Caudate nucleus (tissue), 63 donors: ENCODE measurements at places on chromosomes 2 and 18.

DNA sequence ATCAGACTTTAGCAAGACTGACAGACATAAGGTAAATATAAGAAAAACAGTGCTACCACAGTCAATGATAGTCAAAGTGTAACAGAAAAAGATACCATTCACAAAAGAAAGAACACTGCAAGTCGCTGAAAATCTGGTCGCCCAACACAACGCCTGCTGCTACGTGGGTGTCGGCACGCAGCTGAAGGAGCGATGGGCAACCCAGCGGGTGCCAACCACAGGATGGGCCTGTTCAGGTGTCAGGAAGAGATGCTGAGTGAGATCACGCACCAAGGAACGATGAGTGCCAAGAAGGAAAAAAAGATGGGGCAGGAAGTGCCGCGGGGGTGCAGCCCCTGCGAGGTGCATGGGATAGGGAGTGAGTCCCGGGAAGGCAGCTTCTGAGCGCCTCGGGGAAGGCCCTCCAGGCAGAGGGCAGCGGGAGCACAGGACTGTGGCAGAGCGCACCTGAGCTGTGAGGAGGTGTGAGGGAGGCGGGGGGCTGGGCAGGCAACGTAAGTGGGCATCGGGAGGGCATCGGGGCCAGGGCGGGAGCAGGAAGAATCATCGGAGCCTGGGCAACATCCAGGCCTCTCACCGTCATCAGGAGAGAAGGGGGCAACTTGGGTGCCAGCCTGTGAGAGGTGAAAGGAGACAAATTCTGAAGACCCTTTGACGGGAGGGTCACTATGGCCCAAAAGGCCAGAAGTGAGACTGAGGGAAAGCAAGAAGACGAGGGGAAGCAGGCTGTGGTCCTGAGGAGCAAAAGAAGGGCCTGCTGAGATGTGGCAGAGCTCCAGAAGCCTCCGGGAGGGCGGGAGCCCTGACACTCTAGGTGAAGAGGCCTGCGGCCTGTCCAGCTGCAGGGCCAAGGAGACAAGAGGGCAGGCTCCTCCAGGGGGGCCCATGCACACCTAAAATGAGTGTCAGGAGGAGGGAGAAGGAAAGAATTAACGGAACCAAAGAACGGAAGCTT lies 14.8 kb upstream of the MTERF4 start:
- no peak for DNase-seq

- DNase-seq: no peak
These were observed 219.4 kb downstream of the MREG start for GRCh38 chr2:215793747-215794595.

- no peak for DNase-seq
These were observed 43.7 kb upstream of the AFF3 start for GRCh38 chr2:100186126-100186525.

- DNase-seq: no peak
These were observed 315.1 kb upstream of the KLHL29 start for GRCh38 chr2:23069923-23070322.

GRCh38 chr2:222280795-222281194 lies 18.0 kb downstream of the PAX3 start:
- DNase-seq: no peak

DNA sequence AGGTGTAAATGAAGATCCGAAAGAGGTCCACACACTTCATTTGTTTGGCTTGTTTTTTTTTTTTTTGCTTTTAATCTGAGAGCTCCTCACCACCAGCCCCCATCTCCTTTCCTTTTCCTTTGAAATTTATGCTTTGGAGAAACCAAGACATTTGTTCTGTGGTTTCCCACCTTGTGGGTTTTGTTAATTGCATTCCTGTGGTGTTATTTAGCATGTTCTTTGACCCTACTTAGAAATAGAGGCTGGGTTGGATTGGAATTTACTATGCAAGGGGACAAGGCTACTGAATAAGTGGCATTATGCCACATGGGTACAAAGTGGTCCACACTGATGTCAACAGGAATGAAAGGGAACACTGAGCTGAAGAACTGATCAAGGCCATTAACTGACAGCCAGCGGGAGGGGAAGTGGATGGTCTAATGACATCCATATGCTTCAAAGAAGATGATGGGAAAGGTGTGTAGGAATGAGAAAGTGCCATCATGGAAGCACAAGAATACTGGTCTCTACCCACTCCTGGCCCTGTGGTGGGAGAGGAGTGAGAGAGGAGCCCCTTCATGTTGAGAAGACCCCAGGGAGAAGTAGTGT lies 8.9 kb downstream of the CCL20 start:
- DNase-seq: no peak

GRCh38 chr2:100902817-100903405 lies 83.0 kb downstream of the NPAS2 start:
- no peak for DNase-seq

- DNase-seq: no peak
These were observed 38.6 kb downstream of the ACOXL start for GRCh38 chr2:110770959-110771431.

DNA sequence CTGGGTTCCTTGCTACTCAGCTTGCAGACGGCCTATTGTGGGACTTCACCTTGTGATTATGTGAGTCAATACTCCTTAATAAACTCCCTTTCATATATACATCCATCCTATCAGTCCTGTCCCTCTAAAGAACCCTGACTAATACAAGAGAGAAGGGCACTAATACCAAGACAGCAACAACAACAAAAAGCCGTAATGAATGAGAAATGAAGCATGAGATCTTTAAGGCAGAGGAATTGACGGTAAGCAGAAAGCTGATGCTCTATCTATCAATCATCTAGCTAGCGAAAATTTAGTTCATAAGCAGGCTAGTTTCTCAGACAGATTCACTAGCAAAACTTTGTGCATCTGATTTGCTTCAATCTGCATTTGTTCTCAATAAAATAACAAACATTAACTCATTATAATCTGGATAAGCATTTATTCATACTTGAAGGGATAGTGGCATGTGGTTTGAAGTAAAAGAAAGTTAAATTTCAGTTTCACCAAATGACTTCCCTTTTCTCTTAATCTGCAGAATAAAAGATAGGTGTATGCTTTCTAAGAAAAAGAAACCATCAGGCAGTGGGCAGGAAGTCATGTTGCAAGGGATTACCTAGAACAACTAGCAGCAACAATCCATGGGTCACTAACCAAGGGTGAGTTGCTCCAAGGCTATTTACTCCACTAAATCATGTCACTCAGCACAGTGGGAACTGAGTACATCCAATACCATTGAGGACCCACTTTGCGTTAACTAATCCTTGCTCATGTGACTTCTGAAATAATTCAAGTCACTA lies 376.5 kb downstream of the TMEM182 start:
- DNase-seq: no peak

DNA sequence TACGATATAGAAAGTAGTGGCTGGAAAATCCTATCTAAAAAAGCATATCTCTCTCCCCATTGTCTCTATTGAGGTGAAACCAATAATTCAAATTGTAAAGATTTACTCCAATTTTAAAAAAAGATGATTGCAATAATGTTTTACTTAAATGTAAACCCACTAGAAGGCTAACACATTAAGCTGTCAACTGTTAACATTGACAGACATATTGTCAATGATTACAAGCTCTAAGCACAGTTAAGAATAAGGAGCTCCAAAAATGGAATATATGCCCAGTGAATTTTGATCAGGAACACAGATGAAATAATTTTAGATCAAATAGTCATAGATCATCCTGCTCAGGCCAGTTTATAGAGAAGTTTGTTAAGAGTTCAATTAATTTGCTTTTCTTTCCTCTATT lies 123.6 kb upstream of the NETO1 start:
- no peak for DNase-seq

DNA sequence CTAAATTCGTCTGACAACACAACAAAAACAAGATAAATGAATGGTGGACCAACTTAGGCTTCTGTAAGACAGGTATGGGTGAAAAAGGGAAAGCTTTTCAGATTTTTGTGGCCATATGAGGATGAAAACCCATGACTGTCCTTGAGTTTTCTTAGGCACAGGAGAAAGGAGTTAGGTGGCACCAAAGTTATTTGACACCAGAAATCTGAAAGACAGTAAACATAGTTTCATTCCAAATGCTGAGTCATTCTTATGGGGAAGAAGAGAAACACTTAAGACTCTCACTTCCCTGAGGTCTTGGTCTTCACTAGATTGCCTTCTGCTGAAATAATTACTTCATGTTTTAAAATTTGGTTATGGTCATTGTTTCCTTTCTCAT lies 5.2 kb upstream of the GPD2 start:
- DNase-seq: no peak

- DNase-seq: no peak
These were observed 3.7 kb downstream of the SCN9A start for GRCh38 chr2:166372046-166372445.

- DNase-seq: peak; percentile 35
These were observed 780 bp downstream of the HTRA2 start for GRCh38 chr2:74530239-74531187.

GRCh38 chr18:58692422-58693185 lies 21.3 kb downstream of the MALT1 start:
- DNase-seq: no peak

DNA sequence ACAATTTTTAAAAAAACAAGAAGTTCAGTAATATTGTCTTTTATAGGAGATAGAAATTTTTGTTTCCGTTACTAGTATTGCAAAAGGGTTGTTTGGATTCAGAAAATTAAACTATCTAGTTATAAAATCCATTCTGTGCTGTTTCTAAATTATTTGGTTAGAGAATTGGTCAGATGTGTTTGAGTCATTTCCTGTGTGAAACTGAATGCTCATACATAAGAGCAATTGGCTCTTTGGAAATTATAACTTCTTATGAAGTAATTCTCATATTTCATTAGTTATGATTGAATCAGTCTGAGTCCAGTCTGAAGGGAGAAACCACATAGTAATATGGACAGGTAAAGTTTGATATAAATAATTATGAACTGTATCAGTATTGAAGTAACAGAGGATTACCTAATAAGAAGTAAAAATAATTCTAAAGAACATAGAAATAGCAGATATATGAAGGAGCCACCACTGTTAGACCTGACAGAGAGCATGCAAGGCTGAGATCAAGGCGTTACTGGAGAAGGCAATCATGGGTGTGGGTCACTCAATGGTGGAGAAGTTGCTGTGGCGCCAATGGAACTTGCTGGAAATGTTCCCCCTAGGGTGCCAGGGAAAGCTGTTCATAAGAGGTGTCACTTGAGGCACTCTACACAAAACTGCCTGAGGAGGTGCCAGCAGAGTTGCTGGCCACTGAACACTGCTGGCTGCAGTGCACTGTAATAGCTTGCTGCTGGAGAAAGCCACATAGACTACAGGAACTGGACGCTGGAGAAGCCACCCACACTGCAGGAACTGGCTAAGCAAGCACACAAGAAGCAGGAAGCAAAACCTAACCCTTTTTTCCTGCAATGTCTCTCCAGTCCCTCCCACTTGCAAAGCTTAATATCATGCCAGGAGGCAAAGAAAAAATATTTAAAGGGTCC lies 18.0 kb upstream of the FAP start:
- no peak for DNase-seq

DNA sequence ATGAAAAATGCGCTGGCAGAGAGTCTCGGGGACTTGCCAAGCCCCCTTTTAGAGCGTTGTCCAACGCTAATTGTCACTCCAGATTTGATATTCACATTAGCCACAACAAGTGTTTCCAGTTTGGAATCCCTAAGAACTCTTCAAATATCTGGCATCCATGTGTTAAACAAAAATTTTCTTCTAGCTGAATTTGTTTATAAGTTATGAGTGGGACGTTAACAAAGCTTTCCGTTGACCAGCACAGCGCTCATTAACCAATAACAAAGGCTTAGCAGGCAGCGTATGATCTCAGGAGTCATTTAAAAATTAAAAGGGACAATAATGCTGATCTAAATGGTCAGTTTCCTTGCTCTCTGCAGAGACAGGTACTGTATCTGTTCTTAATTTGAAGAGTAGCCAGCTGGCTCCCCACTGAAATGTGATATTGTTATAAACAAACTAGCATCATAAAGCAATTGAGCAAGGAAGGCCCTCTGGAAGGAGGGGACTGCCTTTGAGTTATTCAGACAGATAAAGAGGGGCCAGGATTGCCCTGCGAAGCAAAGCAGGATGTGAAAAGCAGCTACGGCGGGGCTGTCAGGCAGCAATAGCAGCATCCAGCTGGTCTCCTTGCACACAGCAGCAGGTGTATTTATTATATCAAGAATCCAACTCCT lies 337.2 kb upstream of the SALL3 start:
- no peak for DNase-seq

DNA sequence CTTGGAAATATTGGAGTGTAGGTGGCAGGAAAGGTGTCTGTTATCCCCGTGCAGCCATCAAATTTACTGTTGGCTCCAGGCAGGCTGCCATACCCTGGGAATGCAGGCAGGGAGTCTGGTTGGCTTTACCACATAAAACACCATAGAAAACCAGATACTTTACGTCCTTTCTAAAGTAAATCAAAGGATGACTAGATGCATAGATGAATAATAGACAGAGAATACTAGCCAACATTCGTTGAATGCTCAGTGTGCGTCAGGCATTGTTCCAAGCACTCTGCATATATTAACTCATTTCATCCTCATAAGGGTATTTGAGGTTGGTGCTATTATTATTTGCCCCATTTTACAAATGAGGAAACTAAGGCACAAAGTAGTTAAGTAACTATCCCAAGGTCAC lies 65.2 kb downstream of the VSNL1 start:
- no peak for DNase-seq

- peak; percentile 56 for DNase-seq
These were observed 3.2 kb downstream of the SMAD7 start for GRCh38 chr18:48947560-48947959.

DNA sequence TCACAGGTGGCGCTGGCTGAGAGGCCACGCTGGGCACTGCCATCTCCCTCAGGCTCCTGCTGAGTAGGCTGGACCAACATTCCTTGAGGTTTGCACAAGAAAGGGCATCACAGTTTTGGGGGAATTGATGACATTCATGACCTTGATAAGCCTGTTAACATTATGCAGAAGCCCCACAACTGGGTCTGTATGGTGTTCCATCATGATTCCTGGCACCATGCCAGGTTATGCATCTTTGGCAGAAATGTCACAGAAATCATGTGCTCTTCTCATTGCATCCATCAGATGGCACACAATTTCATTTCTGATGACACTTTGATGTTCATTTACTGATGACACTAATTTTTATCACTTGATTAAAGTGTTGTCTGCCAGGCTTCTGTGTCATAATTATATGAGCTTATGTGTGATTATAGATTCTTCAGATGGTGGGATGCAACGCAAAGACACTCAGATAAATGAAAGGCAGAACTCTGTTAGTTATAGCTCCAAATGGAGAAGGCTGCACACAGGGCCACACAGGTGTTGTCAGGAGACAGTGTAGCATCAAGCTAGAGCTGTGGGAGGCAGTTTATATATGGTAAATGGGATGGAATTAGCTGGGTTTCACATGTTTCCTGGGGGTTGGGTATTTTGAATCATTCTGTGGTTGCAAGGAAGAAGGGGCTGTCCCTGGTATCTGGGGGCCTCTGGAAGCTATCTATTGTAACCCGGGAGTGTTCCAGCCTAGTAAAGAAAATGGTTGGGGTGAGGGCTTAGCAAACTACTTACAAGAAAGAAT lies 191.3 kb downstream of the SLC39A10 start:
- no peak for DNase-seq

GRCh38 chr18:35511428-35511827 lies 13.7 kb upstream of the INO80C start:
- DNase-seq: no peak

GRCh38 chr18:24869285-24869684 lies 408.8 kb downstream of the HRH4 start:
- no peak for DNase-seq
